Frontal cortex (tissue), 4 donors: ENCODE measurements at places on chromosomes 1 and 21.

DNA sequence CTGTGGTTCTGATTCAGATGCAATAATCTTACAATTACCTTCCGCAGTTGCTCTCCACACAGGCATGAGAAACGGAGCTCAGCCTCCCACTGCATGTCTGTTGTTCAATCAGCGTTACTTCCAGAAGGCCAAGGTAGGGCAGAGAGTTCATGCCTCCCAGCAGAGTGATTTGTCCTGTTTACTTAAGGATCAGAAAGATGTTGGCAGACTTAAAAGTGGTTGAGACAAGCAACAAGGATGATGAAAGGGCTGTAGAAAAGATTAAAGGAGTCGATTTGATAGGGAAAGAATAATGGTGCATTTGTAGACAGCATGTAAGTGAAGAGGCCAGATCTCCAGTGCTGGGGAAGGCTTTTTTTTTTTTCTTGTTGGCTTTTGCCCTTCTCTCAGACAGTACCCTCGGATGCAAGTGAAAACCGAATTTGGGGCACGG lies 26.6 kb downstream of the ARMH1 start:
- DNase-seq: no peak

GRCh38 chr1:157773493-157774350 lies 3.2 kb downstream of the FCRL2 start:
- DNase-seq: no peak

GRCh38 chr1:204414016-204414415 lies 2.4 kb upstream of the PPP1R15B start:
- no peak for DNase-seq

- DNase-seq: no peak
Observed at GRCh38 chr1:246333855-246334254, 173.2 kb downstream of the SMYD3 start.
